ENCODE measurements at places on chromosomes 6 and 20.
A peak's percentile ranks its signal among the peaks of the same experiment; 100 is the strongest.

GRCh38 chr6:118714756-118715155, 63.4 kb upstream of the CEP85L start:
- DNase-seq: no peak

DNA sequence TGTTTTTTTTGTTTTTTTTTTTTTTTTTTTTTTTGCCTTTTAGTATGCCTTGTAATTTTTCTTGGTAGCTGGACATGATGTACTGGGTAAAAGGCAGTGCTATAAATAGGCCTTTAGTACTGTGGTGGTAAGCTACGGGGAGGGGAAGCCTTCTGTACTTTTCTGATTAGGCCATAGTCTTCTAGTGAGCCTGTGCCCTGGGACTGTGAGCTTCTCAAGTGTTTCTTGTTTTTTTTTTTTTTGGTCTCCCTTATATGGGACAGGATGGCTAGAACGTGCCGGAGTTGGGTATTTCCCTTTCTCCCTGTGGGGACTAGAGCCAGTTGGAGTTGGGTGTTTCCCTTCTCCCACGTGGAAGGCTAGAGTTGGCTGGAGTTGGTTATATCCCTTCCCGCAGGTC, 59.4 kb upstream of the PRELID3B start:
- no peak for DNase-seq

- no peak for DNase-seq
Observed at GRCh38 chr6:44918671-44919296, 409.3 kb upstream of the RUNX2 start.

DNA sequence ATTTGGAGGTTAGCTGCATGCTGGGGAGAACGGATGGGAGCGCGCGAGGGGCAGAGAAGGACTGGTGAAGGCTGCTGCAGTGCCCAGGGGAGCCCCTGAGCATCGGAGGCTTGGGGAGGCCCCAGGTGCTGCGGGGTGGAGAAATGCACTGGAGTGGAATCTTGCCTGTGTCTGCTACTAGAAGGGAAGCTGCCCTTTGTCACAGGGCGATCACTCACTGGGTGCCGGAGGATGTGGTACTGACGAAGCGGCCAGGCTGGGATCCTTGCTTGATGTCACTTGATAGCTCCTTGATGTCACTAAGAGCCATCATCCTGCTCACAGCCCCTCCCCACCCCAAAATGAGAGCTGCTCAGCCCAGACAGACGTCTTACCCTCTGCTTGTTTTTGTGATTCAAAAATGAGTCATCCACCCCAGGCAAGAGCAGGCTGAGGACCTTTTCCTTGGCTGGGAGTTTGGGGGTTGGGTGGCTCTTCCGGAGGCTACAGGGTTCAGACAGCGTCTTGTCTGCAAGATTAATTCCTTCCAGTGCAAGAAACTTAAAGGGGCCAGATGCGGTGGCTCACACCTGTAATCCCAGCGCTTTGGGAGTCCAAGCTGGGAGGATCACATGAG, 62.6 kb upstream of the PMEPA1 start:
- peak; percentile 78 for DNase-seq

DNA sequence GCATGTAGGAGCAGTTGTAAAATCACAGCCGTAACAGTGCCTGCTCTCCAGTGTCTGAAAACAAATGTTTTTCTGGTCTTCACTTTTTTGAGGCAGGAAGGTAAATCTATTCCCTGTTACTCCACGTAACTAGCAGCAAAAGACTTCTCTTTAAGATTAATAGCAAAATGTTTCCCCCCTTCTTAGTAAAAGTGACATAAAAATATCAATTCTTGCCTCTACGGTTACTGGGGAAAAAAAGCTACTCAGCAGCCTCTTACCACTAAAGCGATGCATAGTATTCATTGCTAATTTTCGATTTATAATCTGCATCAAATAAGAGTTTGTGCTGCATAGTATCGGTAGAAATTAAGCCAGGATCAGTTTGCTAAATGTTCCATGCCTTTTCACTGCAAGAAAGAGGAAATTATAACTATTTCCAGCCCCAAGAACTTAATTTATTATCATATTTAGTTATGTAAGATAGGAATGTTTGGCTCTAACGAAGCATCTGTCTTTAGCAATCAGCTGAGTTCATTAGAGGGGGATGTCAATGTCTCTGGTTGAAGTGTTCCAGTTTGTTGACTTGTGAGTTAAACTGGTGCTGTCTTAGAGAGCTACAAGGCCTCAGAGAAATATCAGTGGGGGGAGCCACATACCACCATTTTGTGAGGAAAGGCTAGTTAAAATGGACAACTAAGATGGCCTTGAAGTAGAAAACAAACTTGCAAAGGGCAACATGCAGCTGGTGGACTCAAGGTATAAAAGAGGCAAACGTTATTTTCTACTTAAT, 617 bp upstream of the TSPYL1 start:
- DNase-seq: no peak

- DNase-seq: no peak
Observed at GRCh38 chr20:42974347-42974746, 215.4 kb downstream of the PTPRT start.

DNA sequence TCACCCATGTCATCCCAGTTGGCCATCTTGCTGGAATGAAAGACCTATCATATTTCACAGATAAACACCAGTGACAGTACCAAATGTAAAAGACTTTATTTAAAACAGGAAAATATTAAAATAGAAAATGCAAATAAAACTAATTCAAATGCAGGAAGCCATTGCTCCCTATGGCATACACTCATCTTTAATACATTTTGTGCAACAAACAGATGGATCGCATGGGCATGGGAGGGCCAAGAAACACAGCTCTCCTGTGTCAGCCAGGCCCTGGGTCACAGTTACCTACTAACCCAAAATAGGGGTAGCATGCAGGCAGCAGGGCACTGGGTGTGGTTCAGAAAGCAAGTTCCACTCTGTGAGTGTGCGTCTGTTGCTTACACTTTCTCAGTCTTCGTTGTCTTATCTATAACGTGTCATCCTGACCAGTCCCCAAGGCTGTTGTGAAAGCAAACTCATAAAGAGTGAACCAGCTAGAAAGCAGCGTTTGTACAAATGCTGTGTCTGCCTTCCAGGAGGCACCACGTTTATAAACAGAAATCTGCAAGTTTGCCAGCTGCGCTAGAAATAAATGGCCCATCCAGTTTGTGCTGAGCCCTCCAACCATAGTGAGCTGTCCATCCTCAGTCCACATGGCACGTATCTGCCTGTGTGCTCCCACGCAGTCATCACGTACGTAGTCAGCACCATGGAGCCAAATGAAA, 180.5 kb downstream of the SYNDIG1 start:
- DNase-seq: no peak

GRCh38 chr20:934186-934840, 18.2 kb upstream of the ANGPT4 start:
- DNase-seq: no peak

- DNase-seq: no peak
Observed at GRCh38 chr20:25230166-25230831, 17.6 kb upstream of the PYGB start.

GRCh38 chr20:62043131-62043914, 22.4 kb downstream of the TAF4 start:
- DNase-seq: no peak

DNA sequence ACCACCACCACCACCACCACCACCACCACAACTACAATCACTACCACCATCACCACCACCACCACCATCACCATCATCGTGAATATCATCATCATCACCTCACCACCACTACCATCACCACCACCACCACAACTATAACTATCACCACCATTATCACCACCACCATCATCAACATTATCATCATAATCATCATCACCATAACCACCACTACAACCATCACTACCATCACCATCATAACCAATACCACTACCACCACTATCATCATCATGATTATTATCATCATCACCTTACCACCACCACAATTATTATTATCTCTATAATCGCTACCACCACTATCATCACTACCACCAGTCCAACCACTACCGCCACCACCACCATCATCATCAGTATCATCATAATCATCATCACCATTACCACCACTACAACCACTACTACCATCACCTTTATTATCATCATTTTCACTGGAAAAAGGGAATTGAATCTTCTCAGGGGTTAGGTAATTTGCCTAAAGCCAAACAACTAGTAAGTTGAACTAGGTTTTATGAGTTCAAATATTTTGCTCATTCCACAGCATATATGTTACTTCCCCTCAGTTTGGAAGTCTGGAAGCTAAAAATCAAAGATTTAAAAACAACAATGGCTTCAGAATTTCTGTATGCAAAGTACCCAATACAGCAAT, 8.3 kb downstream of the RIPOR2 start:
- DNase-seq: no peak

GRCh38 chr20:63500151-63500901, 1.4 kb upstream of the EEF1A2 start:
- DNase-seq: no peak

- no peak for DNase-seq
Observed at GRCh38 chr6:36679043-36679833, 724 bp downstream of the CDKN1A start.

DNA sequence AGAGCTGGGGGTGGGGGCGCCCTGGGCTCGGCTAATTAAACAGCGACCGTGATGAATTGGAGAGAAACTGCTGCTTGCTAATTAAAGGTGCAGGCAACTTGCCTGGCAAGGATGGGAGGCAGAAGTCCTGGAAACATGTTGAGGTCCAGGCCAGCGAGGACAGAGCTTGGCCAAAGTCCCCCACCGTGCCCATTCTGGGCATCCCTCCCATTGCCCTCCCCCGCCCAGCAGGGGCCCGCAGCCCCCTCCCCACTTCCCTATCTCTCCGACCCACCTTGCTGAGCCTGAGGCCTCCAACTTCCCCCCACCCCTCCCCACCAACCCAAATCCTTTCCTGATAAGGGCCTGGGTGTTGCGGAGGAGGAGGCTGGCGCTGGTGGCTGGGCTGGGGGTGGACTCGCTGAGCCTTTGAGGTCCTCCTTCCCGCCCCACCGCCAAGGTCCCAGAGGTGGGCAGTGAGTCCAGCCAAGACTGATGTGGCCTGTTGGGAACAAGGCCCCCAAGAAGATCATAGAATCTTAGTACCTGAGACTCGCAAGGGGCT, 23.3 kb downstream of the C20orf203 start:
- DNase-seq: no peak

GRCh38 chr20:44858606-44859360, 26.7 kb upstream of the YWHAB start:
- DNase-seq: no peak

DNA sequence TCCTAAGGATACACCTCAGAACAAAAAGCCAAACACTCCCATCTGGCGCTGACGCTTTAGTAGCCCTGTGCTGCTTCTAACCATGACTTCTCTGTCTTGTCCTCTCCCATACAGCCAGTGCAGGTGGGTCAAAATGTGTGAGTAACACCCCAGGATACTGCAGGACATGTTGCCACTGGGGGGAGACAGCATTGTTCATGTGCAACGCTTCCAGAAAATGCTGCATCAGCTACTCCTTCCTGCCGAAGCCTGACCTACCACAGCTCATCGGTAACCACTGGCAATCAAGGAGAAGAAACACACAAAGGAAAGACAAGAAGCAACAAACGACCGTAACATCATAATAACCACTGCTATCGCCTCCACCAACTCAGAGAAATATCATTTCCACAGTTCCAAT, 1.4 kb downstream of the DEFB132 start:
- DNase-seq: no peak
